ENCODE measurements at places on chromosomes 6 and 20.

DNA sequence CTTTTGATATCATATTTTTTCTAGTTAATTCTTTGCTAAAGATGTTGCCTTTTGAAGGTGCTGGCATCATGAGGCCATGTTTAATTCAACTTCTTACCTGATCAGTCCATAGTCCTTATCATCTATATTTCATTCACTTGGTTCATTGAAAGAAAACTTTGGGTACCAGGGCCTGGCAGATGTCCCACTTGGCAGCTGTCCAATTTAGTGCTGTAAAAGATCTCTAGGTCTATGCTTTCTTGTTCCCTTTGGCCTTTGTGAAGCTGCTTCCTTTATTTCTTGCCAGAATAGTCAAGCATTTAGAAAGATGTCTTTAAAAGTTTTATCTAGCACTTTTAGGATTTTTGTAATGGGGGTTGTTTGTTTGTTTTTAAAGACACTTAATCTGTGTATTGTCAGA lies 61.7 kb upstream of the EYA4 start:
- DNase-seq: no peak

- DNase-seq: no peak
Observed at GRCh38 chr6:34325633-34326032, 66.8 kb downstream of the NUDT3 start.

- DNase-seq: no peak
Observed at GRCh38 chr6:143368426-143368825, 82.1 kb downstream of the ADAT2 start.

DNA sequence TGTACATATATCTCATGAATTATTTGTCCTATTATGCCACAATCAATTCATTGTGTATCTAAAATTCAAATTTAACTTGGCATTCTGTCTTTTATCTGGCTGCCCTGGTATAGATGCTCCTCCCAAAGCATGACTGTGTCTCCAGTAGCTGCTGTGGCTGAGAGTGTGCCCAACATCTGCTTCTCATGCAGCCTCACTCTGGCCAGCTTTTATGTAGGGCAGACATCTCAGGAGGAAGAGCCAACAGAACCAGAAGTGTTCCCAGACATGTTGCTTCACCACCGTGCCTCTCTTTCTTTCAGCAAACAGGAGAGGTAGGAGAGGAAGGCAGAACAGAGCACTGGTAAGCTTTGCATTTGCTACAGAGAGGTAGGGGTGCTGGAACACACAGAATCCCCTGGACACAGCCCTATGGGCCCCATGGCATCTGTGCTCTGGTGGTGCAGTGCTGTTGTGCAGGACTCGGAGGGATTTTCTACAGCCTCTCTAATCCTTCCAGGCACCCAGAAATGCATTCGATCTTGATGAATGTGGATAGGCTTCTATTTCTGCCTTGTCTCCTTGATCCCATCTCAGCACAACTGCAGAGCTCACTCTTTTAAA lies 637.1 kb downstream of the UTRN start:
- no peak for DNase-seq

GRCh38 chr6:4606821-4607704 lies 169.1 kb upstream of the CDYL start:
- DNase-seq: no peak

GRCh38 chr6:156627524-156627923 lies 149.7 kb upstream of the ARID1B start:
- no peak for DNase-seq

DNA sequence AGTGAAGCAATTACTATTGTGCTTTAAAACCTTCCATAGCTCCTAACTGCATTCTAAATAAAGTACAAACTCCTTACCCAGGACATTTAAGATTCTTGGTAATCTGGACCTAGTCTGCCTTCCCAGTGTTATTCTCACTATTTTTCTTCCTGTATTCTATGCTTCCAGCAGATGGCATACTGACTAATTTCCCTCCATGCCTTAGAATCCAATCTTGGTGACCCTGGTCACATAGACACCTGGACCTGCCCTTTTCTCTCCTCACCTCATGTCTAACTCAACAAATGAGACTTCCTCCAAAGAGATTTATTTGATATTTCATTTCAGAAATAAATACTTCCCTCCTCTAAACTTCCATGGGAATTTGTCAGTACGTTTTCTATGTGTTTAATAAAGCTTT lies 25.8 kb downstream of the ROS1 start:
- no peak for DNase-seq

- DNase-seq: no peak
Observed at GRCh38 chr6:151566557-151566956, 72.7 kb downstream of the CCDC170 start.

DNA sequence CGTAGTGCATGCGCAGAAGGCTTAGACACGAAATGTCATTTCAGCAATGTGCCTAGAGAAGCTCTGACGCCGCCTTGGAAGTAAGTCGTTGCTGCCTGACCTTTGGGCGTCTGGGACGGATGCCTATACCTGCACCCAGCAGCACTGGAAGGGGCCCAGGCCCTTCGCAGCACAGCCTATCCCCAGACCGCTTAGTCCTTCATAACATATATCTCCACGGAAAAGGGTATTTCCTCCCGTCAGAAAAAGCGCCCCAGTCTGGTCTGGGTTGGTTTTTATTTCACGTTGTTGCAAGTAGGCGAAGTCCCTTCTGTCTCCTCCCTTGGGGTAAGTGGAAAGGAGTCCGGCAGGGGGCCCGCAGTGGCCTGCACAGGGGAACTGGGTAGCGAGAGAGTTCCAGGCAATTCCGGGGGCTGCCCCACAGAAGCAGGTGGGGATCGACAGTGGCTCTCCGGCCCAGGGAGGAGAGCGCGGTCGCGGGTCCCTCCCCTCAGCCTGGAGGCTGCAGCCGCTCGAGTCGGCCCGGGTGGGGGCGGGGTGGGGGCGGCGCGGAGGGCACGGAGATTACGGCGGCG lies 559 bp upstream of the EYA4 start:
- no peak for DNase-seq

DNA sequence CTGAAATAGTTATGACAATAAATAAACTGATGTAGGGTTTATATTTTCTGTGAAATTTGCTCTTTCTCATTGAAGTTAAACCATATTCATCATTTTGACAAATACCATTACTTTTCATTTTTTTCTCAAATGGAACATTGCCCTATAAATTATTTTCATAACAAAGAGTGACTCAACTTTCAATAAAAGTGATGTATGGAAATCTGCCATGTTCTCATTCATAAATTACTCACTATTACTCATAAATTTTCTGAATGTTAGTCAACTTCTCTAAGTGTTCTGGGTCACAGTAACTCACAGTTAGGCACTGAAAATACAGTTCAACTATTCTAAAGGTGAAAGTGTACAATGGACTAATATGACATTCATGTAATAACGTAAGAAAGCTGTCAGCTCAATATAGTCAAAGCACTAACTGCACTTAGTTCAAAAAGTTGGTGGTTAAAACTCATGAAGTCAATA lies 19.0 kb upstream of the STX11 start:
- DNase-seq: no peak

GRCh38 chr6:107173779-107174178 lies 58.5 kb upstream of the BEND3 start:
- DNase-seq: no peak

DNA sequence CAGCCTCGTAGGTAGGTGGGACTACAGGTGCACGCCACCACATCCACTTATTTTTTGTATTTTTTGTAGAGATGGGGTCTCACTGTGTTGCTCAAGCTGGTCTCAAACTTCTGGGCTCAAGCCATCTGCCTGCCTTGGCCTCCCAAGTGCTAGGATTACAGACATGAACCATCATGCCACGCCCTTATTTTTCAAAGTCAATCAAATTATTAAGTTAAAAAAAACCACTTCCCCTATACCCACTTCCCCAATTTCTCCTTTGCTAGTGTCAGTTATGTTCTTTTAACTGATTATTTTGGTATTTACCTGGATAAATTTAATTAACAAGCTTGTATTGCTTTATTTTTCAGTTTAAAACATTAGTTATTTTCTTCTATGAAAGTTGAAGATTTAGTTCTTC lies 49.6 kb downstream of the RIOK1 start:
- DNase-seq: no peak

DNA sequence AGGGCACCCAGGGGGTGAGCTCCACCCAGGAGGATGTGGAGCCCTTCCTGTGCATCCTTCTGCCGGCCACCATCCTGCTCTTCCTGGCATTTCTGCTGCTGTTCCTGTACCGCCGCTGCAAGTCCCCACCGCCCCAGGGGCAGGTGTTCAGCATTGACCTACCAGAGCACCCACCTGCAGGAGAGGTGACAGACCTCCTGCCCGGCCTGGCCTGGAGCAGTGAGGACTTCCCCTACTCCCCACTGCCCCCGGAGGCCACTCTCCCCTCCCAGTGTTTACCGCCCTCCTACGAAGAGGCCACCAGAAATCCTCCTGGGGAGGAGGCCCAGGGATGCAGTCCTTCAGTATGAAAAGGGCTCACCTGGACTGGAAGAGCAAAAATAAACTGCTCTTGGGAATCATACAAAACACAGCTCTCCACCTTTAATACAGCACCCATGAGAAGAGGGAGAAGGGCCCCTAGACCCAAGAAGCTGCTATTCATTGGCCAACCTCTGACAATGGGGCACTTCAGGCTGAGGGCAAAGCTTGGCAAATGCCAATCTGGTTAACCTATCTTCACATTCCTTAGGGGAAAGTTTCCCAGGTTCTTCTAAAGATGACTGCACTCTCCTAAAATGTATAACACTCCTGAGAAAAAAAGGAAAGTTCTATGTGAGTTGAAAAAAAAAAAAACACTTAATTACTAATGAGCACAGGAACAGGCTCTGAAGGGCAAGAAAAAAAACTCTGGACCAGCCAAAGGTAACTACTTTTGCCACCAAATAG lies 5.0 kb downstream of the SMIM28 start:
- no peak for DNase-seq

DNA sequence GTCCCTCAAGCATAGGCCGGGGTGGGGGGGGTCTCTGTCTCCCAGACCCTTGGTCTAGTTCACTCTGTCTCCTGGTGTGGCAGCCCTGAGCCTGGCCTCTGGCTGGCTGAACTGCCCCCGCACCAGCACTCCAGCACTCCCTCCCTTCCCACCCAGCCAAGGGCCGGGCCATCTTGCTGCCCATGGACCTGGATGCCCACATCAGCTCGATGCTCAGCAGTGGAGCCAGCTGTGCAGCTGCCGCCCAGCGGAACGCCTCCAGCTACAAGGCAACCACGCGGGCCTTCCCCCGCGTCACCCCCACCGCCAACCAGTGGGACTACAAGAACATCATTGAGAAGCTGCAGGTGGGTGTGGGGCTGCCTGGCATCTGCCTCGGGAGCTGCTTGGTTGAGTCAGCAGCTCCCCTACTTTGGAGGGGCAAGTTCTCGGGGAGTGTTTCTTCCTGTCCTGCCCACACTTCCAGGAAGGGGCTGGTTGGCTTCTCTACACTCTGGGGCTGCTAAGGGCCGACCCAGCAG lies 28.4 kb downstream of the UQCC2 start:
- DNase-seq: peak; percentile 45

GRCh38 chr6:67639161-67639560 lies 995.9 kb upstream of the ADGRB3 start:
- DNase-seq: no peak

GRCh38 chr20:63876489-63877036 lies 11.5 kb downstream of the TPD52L2 start:
- no peak for DNase-seq

- DNase-seq: no peak
Observed at GRCh38 chr20:5945963-5946362, 4.4 kb downstream of the TRMT6 start.
